ENCODE measurements at places on chromosomes 1 and 21. TPM values are rescaled to one million over a fixed set of nuclear protein-coding genes. Genes with fewer than 3 reads are reported as not detected.

MYOG gene
- total RNA-seq, result not detected

FAM167B gene
- 0.52 TPM for total RNA-seq

BTBD8 gene
- total RNA-seq, result 1.5 TPM

IQCC gene
- total RNA-seq, result 4.3 TPM

CHIA gene
- not detected for total RNA-seq

OSBPL9 gene
- total RNA-seq, result 40.5 TPM

EFNA3 gene
- 2.3 TPM for total RNA-seq

NMNAT2 gene
- total RNA-seq, result not detected

TTC4 gene
- 23.9 TPM for total RNA-seq

PARP1 gene
- total RNA-seq, result 184 TPM

C4BPA gene
- total RNA-seq, result not detected
